NCI-H2081 (cell line): ENCODE measurements at places on chromosomes 4 and X.

- no peak for DNase-seq
Measured at GRCh38 chrX:123738378-123738940, 5.6 kb upstream of the THOC2 start.

- DNase-seq: no peak
Measured at GRCh38 chr4:158873795-158874401, 105.1 kb downstream of the FNIP2 start.

- no peak for DNase-seq
Measured at GRCh38 chrX:68461093-68461492, 27.8 kb upstream of the OPHN1 start.

GRCh38 chr4:71832049-71832448, 48.2 kb upstream of the GC start:
- no peak for DNase-seq

DNA sequence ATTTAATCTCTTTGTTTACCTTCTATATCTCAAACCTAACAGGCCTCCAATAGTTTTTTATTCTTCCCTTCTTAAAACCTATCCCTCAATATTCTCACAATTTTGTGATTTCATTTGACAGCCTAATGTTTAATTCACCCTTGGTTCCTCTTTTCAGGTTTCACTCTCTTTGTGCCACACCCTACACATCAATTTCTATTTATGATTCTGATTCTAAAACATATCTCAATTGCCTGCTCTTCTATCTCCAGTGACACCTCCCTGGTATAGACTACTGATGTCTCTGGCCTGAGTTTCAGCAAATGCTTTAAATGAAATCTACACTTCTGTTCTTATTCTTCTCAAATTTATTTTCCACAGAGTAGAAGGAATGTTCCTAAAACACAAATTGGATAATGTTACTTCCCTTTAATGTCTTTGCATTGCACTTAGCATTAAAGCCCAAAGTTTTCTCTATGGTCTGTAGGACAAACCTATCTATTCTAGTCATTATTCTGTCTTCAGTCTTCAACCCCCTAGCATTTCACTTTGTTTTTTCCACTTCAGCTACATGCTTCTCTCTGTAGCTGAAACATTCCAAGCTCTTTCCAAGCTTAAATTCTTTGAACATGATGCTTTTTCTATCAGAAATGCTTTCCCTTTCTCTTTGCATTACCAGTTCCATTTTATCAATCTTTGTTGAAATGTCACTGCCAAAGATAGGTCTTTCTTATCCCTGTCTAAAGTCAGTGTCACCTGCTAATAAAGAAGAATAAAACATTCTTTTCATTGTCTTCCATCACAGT, 622.0 kb downstream of the CENPC start:
- DNase-seq: no peak

DNA sequence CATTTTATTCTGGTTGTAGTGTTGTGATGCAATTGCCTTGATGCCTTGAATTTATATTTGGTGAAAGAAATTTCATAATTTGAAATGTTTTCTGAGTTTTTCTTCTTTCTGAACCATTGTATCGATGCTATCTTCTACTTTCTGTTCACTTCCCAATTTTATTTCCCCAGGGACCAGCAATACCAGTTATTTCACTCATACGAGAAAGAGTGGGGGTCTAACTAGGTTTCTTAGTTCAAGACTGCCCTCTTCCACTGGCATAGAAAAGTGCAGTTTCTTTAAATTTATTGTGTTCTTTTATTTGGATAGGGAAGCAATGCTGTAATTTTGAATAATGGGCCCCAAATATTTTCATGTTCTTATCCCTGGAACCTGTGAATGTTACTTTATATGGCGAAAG, 544.0 kb upstream of the ADGRL3 start:
- no peak for DNase-seq

DNA sequence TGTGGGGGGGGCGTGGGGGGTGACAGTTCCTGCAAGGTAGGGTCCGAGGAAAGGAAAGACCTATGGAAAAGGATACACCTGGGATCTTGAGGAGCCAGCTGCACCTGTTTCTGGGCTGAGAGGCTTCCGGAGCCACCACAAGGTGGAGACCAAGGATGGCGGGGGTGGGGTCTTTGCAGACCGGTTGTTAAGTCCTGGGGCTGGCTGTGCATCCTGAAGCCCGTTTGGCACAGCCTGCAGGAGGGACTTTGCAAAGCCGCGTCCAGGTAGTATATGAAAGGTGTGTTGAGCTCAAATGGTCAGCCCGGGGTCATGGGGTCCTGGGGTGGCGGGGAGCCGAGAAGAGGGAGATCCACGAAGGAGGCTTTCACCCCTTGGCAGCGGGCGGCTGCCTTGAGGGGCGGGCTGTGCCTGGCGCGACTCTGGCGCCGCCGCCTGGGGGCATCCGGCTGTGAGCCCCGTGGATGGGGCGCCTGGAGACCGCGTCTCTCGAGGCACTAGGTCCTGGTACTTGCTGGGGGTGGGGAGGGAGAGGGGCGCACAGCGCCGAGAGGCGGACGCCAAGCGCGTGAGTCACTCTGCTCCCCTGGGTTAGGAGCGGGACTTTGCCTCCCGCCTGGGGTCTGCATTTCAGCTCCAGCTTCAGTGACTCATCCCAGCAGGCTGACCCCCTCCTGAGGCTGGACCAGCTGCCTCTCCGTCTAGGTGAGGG, 58.2 kb upstream of the DYNLT3 start:
- peak; percentile 40 for DNase-seq

- no peak for DNase-seq
Measured at GRCh38 chr4:76562161-76562560, 127.1 kb downstream of the SHROOM3 start.

DNA sequence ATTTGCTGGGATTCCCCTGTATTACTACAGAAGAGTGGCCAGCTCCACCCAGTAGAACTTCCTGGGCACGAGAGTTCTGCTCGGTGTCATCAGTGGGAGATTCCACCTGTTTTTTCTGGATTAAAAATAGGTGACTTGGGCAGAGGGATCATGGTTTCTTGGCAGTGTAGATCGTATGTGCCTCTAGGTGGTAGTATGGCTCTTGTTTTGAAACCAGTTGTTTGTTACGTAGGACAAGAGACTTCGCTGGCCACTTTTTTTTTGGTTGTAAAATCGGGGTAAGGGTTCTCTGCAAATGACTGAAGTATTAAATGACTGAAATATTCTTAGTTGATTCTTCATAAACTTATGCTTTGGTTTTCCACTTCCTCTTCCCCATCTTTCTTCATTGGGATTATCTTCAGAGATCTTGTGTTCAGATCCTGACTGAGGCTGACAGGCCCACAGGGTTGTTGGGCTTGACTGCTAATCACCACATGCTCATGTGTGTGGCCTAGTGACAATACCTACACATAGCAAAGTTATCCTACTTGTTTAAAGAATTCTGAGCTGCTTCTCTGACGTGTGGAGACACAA, 43.8 kb upstream of the WDR1 start:
- DNase-seq: no peak

DNA sequence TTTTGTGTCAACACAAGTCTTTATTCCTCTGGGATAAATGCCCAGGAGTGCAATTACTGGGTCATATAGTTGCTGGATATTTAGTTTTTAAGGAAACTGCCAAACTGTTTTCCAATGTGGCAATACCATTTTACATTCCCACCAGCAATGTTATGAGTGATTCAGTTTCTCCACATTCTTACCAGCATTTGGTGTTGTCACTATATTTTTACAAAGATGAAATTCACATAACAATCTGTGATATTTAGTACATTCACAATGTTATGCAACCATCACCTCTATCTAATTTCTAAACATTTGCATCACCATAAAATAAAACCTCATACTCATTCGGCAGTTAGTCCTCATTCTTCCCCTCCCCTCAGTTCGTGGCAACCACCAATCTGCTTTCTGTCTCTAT, 75.0 kb downstream of the MAMLD1 start:
- DNase-seq: no peak

DNA sequence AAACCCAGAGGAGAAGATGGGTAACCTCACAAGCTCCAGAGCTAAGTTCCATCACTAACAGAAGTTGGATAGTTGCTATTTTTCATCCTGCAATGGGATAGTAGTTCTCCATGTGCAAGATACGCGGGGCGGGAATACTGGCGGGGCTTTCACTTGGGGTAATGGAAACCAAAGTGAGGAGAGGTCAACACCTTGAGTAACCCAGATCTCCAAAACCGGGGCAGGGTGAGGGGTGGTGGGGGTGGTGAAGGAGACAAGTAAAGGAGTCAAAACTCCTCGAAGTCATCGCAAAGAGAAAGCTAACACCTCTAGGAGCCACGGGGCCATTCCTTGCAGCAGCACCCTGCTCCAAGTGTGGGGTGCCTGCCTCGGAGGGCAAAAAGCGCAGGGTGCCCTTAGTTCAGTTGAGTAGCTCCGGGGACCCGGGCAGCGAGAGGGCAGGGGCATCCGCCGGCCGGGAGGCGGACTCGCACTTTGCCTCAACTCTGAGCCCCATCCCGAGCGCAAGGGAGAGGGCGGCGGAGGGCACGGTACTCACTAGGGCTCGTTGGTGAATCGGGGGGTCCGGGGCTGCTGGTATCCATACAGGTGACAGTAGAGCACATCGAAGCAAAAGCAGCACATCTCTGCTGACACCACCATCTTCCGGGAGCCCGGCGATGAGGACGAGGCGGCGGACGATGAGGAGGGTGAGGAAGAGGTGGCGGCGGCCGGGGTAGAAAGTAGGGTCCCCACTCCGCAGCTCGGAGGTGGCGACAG, 645 bp downstream of the AMMECR1 start:
- peak; percentile 8 for DNase-seq

DNA sequence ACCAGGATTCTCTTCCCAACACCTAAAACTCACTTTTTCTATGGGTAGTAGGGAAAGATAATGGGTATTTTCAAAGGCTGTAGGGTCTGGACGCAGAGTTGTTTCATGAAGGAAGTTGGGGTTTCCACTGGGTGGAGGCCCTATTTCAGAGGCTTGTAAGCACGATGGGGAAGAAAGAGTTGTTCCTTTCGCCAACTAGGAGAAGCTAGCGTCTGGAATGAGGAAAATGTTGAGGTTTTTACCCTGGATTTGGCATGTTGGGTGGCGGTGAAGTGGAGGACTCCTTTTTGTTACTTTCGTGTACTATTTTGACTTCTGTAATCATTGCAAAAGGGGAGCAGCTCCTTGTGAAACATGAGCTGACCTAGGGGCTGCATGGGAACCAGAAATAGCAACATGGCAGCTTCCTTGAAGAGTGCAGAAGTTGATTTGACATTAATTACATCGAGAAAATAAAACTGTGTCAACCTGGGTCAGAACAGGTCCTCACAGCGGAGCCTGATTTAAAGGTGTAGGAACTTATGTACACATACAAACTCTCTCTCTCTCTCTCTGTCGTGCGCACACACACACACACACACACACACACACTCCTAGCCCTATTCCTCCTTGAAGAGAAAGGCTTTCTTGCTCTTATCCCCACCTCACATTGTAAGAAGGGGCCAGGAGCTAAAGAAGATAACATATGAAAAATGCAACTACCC, 19.1 kb downstream of the VSIG4 start:
- no peak for DNase-seq

DNA sequence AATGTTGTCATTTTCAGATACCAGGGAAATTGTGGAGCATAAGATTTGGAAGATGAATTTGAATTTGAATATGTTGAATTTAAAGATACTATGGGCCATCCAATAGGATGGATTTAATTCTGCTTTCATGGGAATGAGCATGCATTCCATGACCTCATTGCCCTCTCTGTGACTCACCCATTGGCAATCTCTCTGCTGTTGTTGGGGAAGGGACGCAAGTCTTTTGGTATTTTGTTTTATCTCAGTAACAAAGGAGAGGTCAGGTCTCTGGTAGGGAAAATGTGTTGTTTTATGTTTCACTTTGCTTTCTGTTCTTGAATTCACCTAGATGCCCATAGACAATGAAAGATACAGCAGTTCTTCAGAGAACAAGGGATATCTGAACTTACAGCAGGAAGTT, 42.1 kb upstream of the MAGEA4 start:
- DNase-seq: no peak

- no peak for DNase-seq
Measured at GRCh38 chrX:97210501-97210900, 326.8 kb downstream of the RPA4 start.

GRCh38 chrX:9708923-9709553, 56.6 kb downstream of the GPR143 start:
- DNase-seq: peak; percentile 75

GRCh38 chrX:153766871-153767673, 3.0 kb downstream of the PLXNB3 start:
- DNase-seq: no peak

DNA sequence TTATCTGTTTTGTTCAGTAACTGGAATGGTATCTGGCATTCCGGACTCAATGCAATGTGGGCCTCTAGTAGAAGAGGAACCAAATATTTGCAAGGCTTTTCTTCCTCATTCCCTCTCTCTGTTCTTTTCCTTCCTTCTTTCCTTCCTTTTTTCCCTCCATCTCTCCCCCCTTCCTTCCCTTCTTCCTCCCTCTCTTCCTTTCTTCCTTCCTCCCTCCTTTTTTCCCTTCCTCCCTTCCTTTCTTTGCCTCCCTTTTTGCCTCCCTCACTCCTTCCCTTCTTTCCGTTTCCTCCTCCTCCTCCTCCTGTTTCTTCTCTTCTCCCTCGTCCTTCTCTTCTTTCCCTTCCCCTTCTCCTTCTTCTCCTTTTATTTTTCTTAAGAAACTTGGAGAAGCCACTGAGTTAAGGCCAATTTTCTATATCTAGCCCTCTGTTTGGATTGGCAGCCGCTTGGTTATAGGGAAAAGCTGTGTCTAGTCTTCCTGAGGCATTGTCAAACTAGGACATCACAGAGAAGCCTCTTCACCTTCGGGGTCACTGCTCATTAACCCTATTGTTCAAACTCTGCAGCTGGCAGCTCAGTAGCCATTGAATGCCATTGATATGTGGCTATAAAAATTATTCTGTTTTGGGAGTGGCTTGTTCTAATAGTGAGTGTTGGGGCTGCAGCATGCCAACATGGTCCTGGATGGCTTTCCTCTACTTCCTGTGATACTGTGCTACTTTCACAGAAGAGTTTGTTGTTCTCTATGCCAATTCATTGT, 95.9 kb downstream of the CFAP299 start:
- DNase-seq: no peak

DNA sequence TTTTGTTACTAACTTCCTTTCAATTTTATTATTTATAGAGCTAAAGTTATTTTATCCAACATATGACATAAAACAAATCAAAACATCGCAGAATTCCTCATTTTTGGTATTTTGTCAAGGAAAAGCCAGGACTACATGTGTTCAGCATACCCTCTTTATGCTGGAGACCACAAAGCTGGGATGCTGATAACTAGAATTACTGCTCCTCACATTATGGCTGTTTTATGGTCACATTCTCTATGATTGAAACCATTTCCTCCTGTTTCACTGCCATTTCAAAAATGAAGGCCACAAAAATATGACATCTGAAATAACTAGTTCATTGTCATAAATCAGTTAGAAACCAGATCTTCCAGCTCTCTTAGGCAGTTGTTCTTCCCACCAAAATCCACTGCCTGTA, 41.7 kb downstream of the KLHL34 start:
- no peak for DNase-seq

DNA sequence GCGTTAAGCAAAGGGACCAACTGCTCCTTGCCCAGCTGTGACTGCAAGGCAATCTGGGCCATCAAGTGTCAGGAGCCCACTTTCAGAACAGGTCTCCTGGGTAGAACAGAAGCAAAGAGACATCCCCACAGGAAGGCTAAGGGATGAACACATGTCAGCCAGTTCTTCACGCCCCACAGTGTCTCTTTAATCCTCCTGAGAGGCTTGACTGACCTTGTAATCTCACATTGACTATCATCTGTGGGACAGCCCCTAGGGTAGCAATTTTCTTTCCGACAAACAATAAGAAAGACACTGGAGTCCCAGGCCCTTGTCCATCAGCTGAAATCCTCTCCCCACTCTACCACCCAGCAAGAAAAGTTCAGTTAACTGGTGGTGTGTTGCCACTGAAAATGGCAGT, 1.0 kb downstream of the CHRDL1 start:
- no peak for DNase-seq
